ENCODE measurements at places on chromosomes 6 and 20. TPM values are rescaled to one million over a fixed set of nuclear protein-coding genes. Genes with fewer than 3 reads are reported as not detected.

DNA sequence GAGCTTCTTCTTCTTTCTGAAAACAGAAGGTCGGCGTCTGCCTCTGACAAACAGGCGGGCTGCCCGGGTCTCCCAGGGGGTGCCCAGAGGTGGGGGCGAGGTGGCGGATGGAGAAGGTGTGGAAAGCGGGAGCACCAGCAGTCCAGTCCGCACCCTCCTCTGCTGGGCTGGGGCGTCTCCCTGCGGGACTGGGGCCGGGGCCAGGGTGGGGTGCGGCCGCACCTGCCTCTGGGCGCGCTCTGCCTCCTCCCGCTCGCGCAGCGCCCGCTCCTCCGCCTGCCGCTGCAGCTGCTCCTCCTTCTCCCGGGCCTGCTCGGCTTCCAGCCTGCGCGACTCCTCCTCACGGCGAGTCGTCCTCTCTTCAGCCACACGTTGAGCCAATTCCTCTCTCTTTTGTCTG, 71.1 kb upstream of the BCLAF1 start:
- H3K27me3 ChIP-seq, result no peaks in the 10 kb centered on the region
- H3K36me3 ChIP-seq, result no peaks in the 10 kb centered on the region

DNA sequence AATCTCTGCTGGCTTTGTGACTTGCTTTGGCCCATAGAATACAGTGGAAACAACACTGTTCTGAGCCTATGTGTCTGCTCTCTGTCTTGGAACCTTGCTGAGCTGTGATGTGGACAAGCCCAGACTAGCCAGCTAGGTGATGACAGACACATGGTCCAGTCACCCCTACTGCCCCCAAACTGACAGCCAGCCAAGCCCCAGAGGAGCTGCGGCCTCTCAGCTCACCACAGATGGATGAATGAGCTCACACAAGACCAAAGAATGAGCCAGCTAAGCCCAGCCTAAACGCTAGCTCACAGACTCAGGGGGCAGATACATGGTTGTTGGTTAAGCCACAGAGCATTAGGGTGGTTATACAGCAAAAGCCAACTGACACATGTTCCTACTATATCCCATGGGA, 4.1 kb downstream of the AARS2 start:
- peak overlapping the region; percentile 30 for H3K4me3 ChIP-seq
- no peak for DNase-seq
- peaks cover 7% of the 10 kb centered on the region for H3K27me3 ChIP-seq
- H3K27ac ChIP-seq, result no peak overlapping the region

- H3K27me3 ChIP-seq, result no peaks in the 10 kb centered on the region
- no peaks in the 10 kb centered on the region for H3K4me1 ChIP-seq
- no peak overlapping the region for H3K4me3 ChIP-seq
- no peak overlapping the region for H3K27ac ChIP-seq
- no peaks in the 10 kb centered on the region for H3K36me3 ChIP-seq
These were observed 583.5 kb downstream of the EYS start for GRCh38 chr6:65123521-65123920.

DNA sequence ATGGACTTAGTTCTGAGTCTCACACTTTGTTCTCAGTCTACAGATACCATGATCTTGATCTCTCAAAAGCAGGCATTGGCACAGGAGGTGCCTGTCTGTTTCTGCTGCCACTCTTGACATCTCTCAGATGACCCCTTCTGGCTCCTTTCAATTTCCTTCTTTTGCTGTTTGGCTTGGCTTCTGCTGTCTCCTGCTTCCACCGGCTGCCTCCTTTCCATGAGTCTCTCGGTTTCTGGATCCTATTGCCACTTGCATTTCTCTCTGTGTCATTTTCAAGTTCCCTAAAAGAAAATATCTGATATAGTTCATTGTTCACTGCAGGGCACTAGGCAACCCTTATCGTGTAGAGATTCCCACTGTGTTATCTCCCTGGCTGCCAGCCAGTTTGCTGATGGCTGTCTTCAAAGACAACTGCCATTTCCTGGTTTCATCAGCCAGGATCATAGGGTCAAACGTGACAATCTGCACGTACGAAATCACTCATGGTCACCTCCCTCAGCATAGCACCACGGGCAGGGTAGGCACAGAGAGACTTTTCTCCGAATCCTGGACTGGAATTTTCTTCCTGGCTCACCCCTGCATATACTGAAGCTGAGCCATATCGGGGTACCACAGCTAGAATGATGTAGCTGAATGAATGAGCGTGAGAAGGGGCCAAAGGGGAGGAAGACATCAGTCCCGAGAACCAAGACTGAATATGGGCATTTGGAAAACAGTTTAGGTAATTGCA, 144.6 kb upstream of the TMEM170B start:
- H3K27ac ChIP-seq, result no peak overlapping the region
- peaks cover 3% of the 10 kb centered on the region for H3K27me3 ChIP-seq
- DNase-seq, result no peak
- no peaks in the 10 kb centered on the region for H3K4me1 ChIP-seq
- H3K4me3 ChIP-seq, result no peak overlapping the region
- H3K36me3 ChIP-seq, result peaks cover 4% of the 10 kb centered on the region

- H3K27me3 ChIP-seq, result no peaks in the 10 kb centered on the region
- no peak overlapping the region for H3K4me3 ChIP-seq
- no peaks in the 10 kb centered on the region for H3K36me3 ChIP-seq
- no peaks in the 10 kb centered on the region for H3K4me1 ChIP-seq
These were observed 174.6 kb downstream of the KHDC1L start for GRCh38 chr6:73050706-73051105.

- H3K4me1 ChIP-seq, result peaks cover 7% of the 10 kb centered on the region
- H3K4me3 ChIP-seq, result no peak overlapping the region
- DNase-seq, result no peak
- H3K27me3 ChIP-seq, result peaks cover 1% of the 10 kb centered on the region
- H3K36me3 ChIP-seq, result no peaks in the 10 kb centered on the region
- no peak overlapping the region for H3K27ac ChIP-seq
These were observed 108.7 kb upstream of the FERMT1 start for GRCh38 chr20:6231556-6231955.

- no peak within 1 kb of the TSS for H3K27ac ChIP-seq
- peak within 1 kb of the TSS; percentile 91 for H3K4me3 ChIP-seq
- peaks cover 10% of the 10 kb centered on the region for H3K27me3 ChIP-seq
- peaks cover 2% of the 10 kb centered on the region for H3K4me1 ChIP-seq
These were observed at the start of gene FAM162B for GRCh38 chr6:116764961-116765841. Gene FAM162B, minus strand, starts transcription at chr6:116765719. Its CDS starts 143 bp downstream, at chr6:116765576.

GRCh38 chr6:140264431-140264830, 890.0 kb upstream of the CITED2 start:
- no peak overlapping the region for H3K4me3 ChIP-seq
- no peak overlapping the region for H3K27ac ChIP-seq
- H3K36me3 ChIP-seq, result no peaks in the 10 kb centered on the region
- no peaks in the 10 kb centered on the region for H3K4me1 ChIP-seq

DNA sequence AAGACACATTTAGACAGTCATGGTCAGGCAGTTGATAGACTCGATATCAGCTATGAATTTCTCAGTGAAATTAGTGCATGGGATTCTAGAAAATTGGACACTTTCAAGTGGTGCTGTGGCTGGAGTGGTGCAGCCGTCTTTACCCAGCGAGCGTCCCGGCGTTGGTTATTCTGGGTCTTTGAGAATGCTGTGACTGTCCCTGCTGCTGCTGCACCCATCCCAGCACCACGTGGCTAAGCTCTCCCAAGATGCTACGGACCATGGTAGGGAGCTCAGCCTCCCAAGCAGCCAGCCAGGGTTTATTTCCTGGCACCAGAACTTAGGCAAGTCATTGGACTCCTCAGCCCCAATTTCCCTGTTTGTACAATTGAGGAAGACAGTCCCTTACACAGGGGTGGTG, 147.2 kb upstream of the RPS6KA2 start:
- peaks cover 1% of the 10 kb centered on the region for H3K27me3 ChIP-seq
- no peak overlapping the region for H3K4me3 ChIP-seq
- H3K36me3 ChIP-seq, result no peaks in the 10 kb centered on the region
- DNase-seq, result no peak
- no peaks in the 10 kb centered on the region for H3K4me1 ChIP-seq

GRCh38 chr6:105786449-105786848, 299.7 kb upstream of the PRDM1 start:
- H3K36me3 ChIP-seq, result no peaks in the 10 kb centered on the region
- DNase-seq, result no peak
- H3K4me1 ChIP-seq, result no peaks in the 10 kb centered on the region
- H3K27me3 ChIP-seq, result no peaks in the 10 kb centered on the region
- H3K4me3 ChIP-seq, result no peak overlapping the region
- H3K27ac ChIP-seq, result no peak overlapping the region

DNA sequence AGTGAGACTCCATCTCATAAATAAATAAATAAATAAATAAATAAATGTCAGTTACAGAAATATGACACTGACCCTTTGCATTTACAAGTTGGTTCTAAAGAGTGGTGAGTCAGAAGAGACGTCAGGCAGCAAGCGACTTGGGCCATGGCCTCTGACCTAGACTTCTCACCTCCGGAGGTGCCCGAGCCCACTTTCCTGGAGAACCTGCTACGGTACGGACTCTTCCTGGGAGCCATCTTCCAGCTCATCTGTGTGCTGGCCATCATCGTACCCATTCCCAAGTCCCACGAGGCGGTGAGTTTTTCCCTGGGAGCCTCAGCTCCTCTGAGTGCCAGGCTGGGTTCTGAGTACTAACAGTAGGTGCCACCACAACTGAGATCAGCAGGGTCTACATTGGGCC, 11.7 kb downstream of the MANBAL start:
- no peaks in the 10 kb centered on the region for H3K27me3 ChIP-seq
- DNase-seq, result no peak
- no peak overlapping the region for H3K27ac ChIP-seq

DNA sequence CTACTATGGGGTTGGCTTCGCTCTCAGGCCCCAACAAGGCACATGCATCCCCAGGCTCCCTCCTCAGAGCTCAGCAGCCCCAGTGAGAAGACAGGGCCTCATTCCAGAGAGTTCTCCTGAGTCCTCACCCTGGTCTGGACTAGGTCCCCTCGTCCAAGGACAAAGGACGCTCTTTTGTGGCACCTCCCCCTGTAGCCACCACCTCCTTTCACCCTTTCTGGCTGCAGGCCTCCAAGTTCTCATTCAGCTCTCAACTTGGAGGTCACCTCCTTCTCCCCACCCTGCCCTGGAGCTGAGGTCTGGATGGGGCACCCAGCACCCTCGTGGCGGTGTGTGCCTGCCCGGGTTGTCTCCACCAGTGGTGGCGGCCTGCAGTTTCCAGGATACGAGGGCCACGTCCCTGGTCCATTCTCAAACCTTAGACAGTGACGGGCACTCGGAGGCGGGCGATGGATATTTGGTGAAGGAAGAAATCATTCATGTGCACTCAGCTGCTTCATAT, 2.5 kb downstream of the UNC93A start:
- peaks cover 8% of the 10 kb centered on the region for H3K27me3 ChIP-seq
- no peak overlapping the region for H3K27ac ChIP-seq
- peaks cover 5% of the 10 kb centered on the region for H3K4me1 ChIP-seq
- H3K4me3 ChIP-seq, result no peak overlapping the region

The CFAP61 gene
- total RNA-seq, result 5.0 TPM

The SLC32A1 gene
- total RNA-seq, result 0.59 TPM

The LRP11 gene
- 10.8 TPM for total RNA-seq

The DOK5 gene
- 30.8 TPM for total RNA-seq

The HLA-B gene
- total RNA-seq, result 11.4 TPM
